H1 (cell line): ENCODE measurements at places on chromosomes 1 and 21.
A peak's percentile ranks its signal among the peaks of the same experiment; 100 is the strongest.

DNA sequence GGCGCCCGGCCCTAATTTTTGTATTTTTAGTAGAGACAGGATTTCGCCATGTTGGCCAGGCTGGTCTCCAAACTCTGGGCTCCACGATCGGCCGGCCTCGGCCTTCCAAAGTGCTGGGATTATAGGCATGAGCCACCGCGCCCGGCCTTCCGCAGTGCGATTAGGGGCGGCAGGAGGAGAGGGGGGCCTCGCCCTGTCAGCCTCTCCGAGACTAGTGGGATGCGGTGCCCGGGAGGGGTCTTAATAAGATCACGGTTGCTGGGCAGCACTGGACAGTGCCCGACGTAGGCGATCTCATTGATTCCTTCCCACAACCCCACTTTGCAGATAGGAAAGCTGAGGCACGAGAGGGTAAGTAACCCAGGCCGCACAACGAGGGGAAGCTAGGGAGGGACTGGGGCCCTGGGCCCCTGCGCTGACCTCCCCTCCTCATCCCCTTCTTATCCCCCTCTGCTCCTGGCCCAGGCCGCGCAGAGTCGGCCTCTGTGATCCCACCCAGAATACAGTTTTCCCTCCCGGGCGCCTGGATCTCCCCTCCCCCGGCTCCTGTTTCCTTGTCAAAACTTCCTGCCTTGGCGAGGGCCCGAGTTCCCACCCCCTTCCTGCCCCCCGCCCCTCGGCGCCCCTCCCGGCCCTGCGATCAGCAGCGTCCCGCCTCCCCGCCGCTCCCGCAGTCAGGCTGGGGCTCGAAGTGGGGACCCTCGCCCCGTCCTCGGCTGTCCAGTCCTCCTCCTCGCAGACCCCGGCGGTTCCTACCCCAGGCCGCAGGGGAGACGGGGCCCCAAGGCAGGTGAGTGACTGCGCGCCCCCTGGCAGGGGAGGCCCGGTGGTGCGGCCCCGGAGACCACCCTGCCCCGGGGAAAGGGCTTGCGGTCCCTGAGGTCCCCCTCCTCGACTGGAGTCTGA lies at the start of gene PEAR1:
Gene PEAR1, plus strand, starts transcription at position 671 of the 906 bp plus-strand sequence. CDS start 10,209 bp downstream, outside the sequence.
- DNase-seq = no peak

- DNase-seq = no peak
Observed at GRCh38 chr1:239311331-239311730, 75.0 kb upstream of the CHRM3 start.

- DNase-seq = no peak
Observed at GRCh38 chr1:162193815-162194214, 124.3 kb downstream of the NOS1AP start.

- no peak for DNase-seq
Observed at GRCh38 chr1:13731897-13732296, 31.9 kb downstream of the PRDM2 start.

DNA sequence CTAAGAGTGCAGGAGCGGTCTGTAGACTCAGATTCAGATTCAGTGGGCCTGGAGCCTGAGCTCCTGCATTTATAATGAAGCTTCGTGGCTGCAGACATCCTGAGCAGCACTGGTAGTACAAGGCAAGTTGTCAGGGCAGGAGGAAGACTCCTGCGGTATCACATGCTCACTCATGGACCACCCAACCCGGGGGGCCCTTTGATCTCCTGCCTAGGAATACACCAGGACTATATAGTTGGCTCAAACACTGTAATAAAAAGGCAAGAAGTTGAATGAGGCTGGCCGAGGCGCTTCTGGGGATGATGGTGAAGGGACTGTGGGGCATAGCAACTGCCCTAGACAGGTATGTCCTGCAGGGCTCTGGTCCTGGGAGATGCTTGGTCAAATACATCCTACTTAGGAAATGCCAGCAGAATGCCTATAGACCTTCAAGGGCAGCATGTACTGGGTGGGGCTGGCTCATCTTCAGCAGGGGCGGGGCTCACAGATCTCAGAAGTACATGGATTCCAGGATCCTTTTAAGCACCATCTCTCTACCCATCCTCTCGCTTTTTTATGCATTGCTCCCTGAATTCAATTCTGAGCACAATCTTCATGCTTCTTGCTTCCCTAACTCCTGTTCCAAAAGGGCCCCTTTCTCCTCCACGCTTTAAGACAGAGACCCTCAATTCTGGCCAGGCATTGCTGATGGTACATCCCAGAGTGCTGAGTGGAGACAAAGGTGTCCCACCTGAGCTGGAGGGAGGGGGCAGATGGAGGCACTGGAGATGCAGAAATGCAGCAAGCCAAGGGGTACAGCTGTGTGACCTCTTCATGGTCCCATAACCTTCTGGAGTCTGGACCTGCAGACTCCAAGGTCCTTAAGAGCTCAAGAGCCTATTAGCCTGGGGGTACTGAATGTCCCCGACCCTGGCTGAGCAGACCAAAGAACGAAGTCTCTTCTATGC lies 2.1 kb upstream of the RAP1GAP start:
- no peak for DNase-seq

DNA sequence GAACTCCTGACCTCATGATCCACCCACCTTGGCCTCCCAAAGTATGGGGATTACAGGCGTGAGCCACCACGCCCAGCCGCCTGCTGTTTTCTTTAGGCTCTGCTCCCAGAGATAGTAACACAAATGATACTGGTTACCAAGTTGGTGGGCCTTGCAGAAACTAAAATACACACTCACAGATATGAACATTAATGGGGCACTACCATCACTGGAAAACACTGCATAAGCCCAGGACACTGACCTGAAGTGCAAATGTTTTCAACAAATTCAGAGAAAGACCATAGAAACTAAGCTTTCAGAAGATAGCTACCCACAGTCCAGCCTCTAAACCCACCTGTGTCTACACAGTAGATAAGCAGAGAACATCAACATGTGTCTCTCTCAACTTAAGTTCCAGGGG lies 180.5 kb downstream of the FCRL5 start:
- no peak for DNase-seq

DNA sequence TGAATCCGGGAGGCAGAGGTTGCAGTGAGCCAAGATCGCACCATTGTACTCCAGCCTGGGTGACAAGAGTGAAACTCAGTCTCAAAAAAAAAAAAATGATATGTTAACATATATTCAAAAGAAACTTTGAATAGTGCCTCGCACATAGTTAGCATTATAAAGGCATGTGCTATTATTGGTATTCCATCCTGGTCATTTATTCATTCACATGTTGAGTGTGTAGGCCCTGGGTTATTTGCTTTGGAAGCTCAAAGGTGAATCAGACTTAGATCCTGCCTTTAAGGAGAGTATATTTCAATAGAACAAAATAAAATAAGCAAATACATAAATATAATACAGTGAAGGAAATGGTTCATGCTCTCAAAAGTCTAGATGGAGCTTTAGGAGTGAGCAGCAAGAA lies 13.4 kb downstream of the SLC22A15 start:
- DNase-seq = no peak

GRCh38 chr21:44939532-44940115 lies at the start of gene SLX9:
Gene SLX9 (plus strand): TSS chr21:44940029. CDS start chr21:44940058, 29 bp downstream.
- DNase-seq = peak; percentile 89
